ENCODE measurements at places on chromosomes 6 and 20. TPM values are rescaled to one million over a fixed set of nuclear protein-coding genes. Genes with fewer than 3 reads are reported as not detected.

DNA sequence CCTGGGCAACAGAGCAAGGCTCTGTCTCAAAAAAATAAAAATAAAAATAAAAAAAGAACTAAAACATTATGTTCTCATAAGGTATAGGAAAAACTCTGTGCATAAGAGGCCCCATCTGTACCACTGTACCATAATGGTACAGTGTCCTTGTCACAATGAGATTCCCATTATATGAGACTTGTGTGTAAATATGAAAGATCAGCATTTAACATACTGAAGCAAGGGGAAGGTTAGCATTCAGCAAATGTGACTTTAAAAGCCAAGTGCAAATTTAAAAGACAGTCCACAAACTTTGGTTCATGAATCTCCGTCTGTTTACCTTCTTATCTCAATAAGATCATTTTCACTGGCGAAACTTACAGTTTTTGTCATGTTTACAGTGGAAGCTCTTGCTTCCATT, 16.2 kb downstream of the DSP start:
- no peak for DNase-seq

GRCh38 chr6:35253249-35253648, 6.3 kb upstream of the ZNF76 start:
- no peak for DNase-seq

DNA sequence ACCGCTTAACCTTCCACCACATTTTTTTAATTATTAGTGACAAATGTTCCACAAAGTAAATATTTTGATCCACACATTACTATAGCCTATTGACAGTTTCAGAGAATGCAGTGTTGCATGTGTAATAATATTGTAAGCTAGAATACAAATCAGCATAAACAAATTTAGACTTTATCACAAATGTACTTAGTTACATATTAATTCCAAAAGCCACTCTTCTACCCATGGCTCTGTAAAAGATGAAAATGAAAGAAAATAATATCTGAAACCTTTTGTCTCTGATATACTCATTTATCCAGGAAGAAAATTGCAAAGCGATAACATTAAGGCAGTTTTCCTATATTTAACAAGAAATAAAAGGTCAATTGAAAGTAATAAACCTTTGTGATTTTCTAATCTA, 954.0 kb upstream of the MAN1A1 start:
- no peak for DNase-seq

GRCh38 chr6:57298741-57299140, 18.7 kb upstream of the PRIM2 start:
- no peak for DNase-seq

- no peak for DNase-seq
Observed at GRCh38 chr20:32314768-32315167, 37.3 kb downstream of the KIF3B start.

DNA sequence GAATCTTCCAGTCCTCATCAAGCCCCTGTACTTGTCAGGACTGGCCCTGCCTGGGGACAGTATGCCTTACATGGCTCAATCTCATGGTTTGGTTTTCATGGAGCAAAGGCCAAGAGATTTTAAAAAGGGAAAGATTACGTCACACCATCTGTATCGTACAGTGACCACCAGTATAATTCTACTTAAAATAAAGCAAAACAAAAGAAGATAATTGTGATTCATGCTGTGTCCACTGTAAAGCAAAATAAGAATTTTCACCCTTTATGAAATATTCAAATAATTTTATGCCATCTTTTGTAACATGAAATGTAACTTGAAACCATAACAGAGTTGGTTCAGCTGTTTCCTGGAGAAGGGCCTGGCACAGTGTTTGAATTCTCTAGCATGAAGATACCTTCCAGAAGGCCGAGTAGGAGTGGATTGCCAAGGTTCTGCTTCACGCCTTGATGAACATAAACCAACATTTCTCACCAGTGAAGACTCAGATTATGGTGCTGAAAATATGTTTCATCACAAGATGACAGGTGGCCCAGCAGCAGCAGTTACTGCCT, 486.5 kb downstream of the RFPL4B start:
- peak; percentile 47 for DNase-seq

GRCh38 chr20:24773751-24774201, 175.3 kb upstream of the CST7 start:
- no peak for DNase-seq

DNA sequence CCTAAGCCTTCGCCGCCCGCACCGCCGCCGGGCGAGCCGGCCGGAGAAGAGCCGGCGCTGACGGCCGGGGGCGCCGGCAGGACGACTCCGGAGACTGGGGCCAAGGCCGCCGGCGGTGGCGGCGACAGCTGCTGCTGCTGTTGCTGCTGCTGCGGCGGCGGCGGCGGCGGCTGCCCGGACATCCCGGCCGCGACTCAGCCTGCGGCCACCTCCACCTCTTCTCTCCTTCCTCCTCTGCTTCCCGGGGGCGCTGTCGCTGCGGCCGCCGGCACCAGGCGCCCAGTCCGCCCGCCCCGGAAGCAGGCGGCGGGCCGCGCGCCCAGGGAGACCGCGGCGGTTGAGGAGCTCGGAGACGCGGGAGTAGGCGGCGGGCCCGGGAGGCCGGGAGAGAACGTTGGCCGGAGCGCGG, 307 bp downstream of the RANBP9 start:
- no peak for DNase-seq

DNA sequence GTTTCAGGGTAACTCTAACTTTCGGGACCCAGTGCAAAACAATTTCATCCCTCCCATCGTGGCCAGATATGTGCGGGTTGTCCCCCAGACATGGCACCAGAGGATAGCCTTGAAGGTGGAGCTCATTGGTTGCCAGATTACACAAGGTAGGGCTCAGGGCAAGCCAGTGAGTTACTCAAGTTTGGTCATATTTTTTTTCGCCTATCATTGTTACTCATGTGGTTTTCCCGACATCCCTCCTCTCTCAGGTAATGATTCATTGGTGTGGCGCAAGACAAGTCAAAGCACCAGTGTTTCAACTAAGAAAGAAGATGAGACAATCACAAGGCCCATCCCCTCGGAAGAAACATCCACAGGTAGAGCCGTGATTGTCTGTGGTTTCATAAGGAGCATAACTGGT, 58.2 kb downstream of the DCBLD1 start:
- DNase-seq, result no peak

- no peak for DNase-seq
Observed at GRCh38 chr6:157403686-157404051, 22.7 kb downstream of the ZDHHC14 start.

GRCh38 chr6:20640181-20640580, 105.9 kb downstream of the CDKAL1 start:
- no peak for DNase-seq

DNA sequence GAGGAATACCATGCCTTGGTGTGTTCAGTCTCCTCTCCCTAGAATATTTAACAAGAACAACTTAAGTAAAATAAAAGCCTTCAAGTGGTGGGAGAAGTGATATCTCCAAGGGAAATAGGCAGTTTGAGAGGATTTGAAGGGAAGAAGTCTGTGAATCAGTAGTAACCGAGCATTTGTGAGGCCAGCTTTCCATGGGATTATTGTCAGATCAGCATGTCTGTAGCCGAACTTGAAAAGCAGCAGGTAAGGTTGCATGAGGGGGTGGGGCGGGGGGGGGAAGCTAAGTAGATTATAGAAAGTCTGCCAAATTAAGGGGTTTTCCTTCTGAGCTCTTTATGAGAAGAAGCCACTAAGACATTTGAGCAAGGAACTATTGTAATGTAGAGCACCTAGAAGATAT, 92.6 kb downstream of the GRIK2 start:
- DNase-seq, result no peak

- DNase-seq, result peak; percentile 73
Observed at GRCh38 chr20:61875221-61875885, 190.3 kb downstream of the TAF4 start.

DNA sequence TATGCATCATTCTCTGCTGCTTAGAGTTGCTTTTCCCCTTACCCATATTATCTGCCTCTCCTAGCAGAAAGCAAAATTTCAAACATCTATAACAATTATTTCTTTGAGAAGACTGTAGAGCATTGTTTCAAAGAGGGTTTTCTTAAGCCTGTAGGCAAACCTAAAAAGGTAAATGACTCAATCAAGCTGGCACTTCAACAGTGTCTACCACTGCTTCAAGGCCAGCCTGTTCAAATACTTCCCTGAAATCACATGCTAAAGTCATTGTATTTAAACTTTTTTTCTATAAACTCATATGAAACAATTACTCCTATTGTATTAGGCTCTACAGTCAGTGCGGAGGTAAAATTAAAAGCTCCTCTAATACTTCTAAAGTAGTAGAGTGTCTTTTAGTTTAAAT, 87.1 kb downstream of the OGFRL1 start:
- no peak for DNase-seq

DNA sequence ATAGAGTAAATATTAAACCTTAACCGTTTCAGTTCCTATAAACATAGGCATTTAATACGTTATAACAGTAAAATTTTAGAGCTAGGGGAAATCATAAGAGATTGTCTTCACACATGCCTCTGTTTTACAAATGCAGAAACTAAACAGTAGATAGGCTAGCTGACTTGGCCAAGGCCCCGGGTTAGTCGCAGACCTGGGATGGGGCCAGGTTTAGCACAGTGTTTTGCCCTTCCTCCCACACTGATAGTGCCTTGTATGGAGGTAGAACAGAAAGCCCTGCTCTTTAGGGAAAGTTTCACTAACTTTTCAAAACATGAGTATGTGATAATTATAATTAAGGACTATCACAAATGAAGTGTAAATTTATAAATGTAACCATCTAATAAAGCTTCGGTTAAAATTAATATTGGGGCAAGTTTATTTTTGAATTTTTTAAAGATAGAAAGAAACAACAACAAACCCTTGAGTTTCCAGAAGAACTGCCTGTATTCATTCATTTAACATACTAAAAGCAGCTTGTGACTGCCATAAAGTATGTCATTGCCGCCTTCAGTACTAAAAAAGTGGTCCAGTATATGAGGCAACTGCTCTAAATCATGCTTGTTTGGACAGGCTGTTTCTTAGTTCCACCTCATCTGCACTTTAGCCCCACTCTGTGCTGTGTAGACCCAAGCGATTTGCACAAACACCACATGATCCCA, 62.5 kb upstream of the LOC128125822 start:
- no peak for DNase-seq

DNA sequence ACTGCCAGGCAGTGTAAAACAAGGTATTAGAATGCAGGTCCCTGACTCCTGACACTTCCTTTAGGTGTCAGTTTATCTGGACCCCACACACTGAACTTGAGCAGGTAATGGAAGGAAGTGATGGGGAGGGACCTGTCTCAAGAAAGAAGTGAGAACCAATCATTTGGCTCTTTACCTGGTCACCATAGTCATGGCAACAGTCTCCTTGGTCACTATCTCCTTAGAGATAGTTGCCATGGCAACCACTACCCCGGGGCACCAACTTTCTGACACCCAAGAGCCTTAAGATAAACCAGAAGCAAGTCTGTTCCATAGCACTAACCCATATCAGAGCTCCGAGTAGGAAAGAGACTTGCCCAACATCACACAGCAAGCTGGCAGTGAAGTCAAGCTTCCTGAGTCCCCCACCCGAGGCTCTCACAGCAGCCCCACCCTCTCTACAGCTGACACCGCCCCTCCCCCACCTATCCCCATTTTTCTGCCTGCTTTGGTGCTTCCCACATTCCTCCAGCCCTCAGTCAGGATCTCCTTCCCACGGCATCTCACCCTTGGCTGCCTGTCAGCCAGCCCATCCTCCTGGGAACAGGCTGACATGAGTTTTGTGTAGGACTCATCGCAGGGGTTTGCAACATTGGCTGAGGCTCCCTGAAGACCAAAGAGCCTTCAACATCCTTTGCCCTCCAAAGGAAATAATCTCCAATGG, 16.3 kb upstream of the HM13 start:
- DNase-seq, result no peak

- no peak for DNase-seq
Observed at GRCh38 chr20:53343448-53343847, 250.2 kb downstream of the ZNF217 start.

DNA sequence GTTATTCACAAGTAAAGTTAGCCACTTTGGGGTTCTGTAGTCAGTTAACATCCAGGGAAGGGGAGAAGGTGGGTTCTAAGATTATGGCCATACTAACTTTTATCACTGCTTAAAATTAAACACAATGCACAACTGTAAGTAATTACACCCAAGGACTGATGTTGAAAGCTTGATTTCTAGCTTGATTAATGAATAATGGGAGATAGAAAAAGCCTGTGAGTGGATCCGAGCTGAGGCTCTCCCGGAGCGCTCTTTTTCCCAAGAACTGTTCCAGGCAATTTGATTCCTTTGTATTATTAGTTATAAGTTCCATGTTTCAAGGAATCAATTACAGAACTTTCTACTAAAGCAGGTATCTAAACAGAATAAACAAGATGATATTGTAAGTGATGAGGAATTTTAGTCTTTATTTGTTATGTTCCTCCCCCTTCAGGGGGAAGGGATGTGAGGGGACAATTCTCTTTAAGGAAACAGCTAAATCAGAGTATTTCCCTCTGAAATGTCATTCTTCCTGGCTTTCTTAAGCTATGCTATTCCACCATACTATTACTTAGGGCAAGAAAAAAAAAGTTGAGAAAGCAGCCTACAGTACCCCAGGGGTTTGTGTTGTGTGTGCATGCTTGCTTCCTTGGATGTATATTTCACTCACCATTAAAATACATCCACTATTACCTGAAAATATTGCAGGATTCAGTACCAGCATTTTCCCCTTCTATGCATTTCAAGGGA, 3.8 kb downstream of the TSHZ2 start:
- no peak for DNase-seq

DNA sequence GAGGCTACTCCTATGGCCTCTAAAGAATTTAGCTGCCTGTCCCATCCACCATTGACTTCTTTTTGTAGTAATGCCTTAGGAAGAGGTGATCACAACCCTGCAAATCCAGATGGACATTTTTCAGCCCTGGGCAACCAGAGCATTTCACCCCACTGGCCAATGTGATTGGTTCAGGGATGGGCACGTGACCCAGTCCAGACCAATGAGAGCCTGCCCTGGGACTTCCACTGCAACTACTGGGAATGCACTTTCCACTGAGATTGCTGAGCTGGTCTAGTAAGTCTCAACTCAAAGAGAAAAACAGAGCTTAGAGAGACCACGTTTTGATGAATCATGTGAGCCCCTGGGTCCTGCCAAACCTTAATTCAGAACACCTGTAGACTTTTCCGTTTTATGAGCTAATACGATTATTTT, 8.9 kb upstream of the UBE2V1 start:
- no peak for DNase-seq

ARMC12 gene
- total RNA-seq, result 2.1 TPM

TGM3 gene
- 0.52 TPM for total RNA-seq

POLH gene
- total RNA-seq, result 8.2 TPM

PTGIS gene
- 1.9 TPM for total RNA-seq

HLA-F gene
- 9.8 TPM for total RNA-seq

SDCBP2 gene
- 14.3 TPM for total RNA-seq

BCAS4 gene
- 37.4 TPM for total RNA-seq

All from dorsolateral prefrontal cortex (tissue), 122 donors.